ENCODE measurements at places on chromosomes 1 and 21.

DNA sequence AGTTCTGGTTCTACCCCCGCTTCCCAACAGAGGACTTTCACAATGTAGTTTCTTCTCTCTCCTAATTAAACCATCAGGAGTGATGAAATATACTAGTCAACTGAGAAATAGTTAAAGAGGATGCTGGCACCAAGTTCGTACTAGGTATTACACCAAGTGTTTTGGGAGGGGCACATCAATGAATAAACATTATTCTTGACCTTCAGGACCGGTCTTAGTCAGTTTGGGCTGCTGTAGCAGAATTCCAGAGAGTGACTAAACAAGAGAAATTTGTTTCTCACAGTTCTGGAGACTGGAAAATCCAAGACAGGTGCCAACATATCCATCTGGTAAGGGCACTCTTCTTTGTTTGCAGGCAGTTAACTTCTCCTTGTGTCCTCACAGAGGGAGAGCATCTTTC lies 103.8 kb downstream of the SPATA17 start:
- DNase-seq: no peak

DNA sequence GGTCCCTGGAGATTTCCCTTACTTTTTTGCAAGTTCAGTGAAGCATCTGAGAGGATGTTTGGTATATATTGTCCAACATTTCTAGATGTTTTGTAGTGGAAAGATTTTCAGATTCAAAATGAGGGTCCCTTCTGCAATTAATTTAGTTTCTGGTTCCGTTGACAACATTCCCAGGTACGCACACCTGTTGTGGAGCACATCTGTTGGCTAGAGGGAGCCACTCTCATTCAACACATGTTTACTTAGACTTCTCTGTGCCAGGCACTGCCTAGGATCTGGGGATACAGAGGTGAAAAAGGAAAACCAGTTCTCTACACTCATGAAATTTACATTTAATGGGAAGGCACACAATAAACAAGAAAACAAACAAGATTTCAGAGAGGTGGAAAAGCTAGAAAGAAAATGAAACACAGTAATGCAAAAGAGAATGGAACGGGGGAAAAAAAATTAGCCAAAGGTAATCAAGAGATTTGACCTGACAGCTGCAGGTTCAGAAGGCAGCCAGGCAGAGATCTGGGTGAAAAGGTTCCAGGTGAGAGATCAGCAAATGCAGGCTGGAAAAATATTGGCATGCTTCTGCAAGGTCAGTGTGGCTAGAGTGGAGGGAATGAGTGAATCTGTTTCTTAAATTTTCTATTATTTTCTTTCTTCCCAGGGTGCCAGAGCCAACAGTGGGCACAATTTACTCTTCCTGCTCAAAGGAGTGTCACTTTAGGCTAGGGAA lies 48.4 kb upstream of the KAZN start:
- DNase-seq: no peak

GRCh38 chr1:182786223-182786994 lies 3.2 kb upstream of the NPL start:
- DNase-seq: peak; percentile 35

DNA sequence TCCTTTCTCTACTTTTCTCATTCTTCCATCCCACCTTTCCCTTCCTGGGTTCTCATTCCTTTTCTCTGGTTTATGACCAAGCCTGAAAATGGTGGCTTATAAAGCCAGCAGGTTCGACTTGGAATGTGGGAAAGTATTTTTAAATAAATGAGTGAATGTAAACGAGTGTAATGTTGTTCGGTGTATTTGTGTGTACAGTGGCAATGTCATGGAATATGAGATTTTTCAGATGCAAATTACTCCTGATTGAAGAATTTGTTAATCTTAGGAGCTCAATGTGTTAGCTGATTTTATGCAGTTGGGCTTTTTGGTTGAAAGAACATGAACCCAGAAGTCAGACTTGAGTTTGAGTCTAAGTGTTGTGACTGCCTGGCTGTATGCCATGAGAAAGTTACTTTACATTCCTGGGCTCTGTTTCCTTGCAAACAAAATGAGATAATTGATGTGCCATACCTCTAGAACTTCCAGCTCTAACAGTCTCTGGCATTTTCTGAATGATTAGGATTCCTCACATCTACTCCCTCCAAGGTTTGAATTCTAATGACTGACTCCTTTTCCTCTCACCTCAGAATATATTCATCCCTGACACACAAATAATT lies 6.6 kb downstream of the SGIP1 start:
- DNase-seq: no peak

GRCh38 chr1:111535256-111536191 lies 32.1 kb upstream of the ADORA3 start:
- no peak for DNase-seq

DNA sequence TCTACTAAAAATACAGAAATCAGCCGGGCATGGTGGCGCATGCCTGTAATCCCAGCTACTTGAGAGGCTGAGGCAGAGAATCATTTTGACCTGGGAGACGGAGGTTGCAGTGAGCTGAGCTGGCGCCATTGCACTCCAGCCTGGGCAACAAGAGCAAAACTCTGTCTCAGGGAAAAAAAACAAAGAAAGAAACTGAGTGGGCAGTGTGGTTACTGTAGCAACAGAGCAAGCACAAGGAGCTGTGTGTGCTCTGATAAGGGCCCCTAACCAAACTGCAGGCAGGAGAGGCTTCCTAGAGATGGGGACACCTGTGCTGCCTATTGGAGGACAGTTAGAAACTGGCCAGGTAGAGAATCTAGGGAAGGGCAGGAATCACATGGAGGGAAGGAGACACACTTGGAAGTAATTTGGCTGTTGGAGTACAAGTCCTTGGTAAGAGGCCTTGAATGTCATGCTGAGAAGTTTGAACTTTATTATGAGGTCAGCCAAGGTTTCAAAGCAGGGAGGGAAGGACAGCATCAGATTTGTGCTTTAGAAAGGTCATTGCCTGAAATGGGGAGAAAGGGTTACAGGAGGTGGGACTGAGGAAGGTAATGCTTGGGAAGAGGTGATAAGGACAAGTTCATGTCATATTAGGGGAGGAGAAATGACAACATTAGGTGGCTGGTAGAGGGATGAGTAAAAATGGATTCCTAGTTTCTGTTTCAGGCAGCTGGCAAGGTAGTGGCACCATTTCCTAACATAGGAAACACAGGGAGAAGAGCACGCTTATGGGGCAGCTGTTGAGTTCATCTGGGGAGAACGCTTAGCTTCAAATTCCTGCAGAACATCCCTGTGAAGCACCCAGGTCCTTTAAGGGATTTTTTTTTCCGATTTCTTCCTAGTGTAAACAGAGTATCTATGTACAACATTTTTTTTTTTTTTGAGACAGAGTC lies 69.2 kb upstream of the ARTN start:
- no peak for DNase-seq

- DNase-seq: no peak
Measured at GRCh38 chr1:97307151-97307550, 585.6 kb downstream of the PTBP2 start.

DNA sequence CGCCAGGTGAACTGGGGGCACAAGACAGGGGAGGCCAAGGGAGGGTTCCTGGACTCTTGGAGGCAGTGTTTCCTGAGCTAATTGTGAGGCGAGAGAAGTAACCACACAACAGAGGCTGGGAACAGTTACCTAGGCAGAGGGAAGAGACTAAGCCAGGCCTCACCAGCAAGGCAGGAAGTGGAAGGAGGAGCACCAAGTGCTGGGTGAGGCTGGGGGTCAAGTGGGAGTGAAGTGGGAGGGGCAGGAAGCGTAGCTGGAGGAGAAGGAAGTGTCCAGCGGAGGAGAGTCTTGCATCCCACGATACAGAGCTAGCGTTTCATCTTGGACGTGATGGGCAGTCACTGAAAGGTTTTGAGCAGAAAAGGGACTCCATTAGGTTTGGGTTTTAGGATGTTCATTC lies 48.3 kb upstream of the CAPZB start:
- DNase-seq: no peak

GRCh38 chr1:108595507-108595906 lies 35.6 kb downstream of the EEIG2 start:
- DNase-seq: no peak

Data from A549 (cell line).